Activated effector memory CD4-positive, alpha-beta T cell treated with anti-CD3 and anti-CD28 coated beads, Interleukin-2, amount 50 U/mL, for 16 hours (primary cell): ENCODE measurements at places on chromosomes 7 and 10.

DNA sequence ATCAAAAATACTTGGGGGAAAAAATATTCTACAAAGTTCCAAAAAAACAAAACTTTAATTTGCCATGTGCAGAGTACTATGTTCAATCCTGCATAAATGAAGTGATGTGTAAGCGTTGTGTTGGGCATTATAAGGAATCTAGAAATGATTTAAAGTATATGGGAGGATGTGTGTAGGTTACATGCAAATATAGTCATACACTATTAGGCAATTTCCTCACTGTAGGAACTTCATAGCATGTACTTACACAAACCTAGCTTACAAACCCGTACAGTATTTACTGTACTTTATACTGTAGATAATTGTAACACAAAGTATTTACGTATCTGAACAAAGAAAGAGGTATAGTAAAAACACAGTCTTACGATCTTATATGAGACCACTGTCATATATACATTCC, 72.3 kb downstream of the NRBF2 start:
- DNase-seq = no peak

GRCh38 chr10:77176232-77176631, 461.4 kb downstream of the KCNMA1 start:
- DNase-seq = no peak

DNA sequence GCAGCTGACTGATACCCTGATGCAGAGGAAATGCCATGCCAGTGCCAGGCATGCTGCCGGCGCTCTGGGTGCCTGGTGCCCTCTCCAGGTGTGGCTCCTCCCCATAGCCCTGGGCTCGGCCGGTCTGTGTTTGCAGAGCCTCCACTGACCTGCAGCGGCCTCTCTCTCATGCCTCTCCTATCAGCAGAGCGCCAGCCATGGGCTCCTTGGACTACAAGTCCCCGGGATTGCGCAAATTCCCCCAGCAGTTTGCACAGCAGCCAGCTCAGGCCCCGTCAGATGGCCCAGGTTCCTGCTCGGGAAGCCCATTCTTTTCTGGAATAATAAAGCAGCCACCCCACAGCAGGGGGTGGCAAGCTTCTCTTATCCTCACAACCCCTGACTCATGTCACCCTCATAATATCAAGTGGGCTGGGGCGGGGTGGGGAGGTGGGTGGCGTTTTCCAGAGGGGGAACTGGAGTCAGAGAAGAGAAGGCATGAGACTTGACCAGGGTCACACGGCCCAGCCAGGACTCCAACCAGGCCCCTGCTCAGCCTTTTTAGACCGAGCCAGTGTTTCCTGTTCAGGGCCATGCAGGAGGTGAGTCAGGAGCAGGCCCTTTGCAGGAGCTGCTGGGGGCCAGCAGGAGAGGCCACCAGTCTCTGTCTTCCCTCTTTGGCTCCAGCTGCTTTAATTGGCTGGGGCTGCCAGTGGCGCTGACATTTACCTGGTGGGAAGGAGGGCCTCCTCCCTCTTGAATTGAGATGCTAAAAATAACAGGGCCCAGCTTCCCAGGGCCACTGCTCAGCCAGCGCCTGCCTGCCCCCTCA, 58.6 kb downstream of the ZMIZ1 start:
- DNase-seq = no peak

DNA sequence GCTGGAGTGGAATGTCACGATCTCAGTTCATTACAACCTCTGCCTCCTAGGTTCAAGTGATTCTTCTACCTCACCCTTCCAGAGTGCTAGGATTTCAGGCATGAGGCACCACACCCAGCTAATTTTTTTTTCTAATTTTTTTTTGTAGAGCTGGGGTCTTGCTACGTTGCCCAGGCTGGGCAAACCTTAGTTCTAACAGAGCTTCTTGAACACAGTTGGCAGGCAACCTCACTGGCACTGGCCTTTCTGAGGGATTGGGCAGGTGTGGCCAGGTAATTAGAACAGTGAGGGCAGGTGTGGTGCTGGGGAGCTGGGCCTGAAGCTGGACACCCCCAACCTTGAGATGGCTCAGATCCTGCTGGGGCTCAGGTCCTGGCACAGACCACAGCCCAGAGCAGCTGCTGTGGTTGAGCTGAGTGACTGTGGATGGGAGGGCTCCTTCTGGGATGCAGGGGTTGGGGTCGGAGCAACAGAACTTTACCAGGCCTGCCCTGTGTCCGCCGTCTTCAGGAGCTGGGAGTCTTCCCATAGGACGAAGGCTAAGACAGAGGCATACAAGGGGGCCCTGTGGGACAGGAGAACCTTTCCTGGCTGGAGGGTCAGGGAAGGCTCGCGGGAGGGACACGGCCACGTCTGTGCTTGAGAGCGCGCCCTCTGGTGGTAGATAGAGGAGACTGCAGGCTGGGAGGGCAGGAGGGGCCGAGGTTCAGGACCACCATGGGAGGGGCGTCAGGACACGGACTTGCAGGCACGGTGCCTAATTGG, 48.2 kb downstream of the COL26A1 start:
- peak; percentile 76 for DNase-seq

- no peak for DNase-seq
Observed at GRCh38 chr10:127195041-127195506, 1.3 kb downstream of the INSYN2A start.
